T-helper 2 cell (primary cell): ENCODE measurements at places on chromosomes 2 and 18.

- DNase-seq = no peak
Observed at GRCh38 chr2:103179798-103180197, 418.0 kb downstream of the TMEM182 start.

DNA sequence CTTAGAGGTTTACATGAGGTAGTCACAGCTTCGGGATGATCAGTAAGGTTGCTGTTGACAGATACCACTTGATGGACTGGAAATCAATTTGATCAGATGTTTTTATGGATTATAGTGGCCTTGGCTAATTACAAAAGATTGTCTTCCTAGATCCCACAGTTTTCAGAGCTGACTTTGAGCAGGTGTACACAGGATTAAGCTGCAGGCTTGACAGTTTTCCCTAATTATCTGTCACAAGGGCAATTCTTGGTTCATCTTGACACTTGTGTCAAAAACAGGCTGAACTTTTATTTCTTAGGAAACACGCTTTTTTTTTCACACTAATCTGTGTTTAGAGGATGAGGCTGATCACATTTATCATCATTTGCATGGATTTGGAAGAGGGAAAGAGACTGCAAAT, 824.0 kb upstream of the PIK3C3 start:
- DNase-seq = no peak

- no peak for DNase-seq
Observed at GRCh38 chr2:227703961-227704360, 13.9 kb downstream of the SLC19A3 start.

DNA sequence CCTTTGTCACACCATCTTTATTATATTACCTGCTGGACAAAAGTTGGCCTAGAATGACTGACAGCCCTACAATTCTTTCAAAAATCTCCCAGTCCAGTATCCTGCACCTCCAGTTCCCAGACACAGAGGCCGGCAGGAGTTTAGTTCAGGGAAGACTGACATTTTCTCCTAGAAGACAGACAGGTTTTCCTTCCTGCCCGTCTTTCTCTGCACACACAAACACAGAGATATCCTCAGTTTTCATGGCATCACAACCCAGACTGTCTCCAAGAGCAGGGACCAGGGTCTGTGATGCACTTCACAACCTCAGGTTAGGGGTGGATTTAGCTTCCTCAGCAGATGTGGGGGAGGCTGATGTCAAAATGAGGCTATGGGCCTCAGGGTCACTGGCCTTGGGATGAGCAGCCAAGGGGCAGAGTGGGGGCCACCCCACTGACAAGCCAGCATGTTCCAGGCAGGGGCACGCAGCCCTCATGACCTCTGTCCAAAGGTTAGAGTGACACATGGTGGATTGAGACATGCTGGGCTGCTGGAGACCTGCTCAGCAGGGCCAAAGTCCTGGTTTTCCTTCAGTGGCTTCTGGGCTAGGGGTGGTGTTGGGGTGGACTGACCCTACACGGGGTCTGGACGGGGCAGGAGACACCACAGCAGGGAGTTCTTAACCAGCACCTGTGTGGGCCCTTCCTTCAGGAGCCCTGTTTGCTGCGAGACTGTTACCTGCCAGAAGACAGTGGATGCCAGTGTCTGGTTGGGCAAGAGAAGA, 70.5 kb downstream of the SFXN5 start:
- no peak for DNase-seq

DNA sequence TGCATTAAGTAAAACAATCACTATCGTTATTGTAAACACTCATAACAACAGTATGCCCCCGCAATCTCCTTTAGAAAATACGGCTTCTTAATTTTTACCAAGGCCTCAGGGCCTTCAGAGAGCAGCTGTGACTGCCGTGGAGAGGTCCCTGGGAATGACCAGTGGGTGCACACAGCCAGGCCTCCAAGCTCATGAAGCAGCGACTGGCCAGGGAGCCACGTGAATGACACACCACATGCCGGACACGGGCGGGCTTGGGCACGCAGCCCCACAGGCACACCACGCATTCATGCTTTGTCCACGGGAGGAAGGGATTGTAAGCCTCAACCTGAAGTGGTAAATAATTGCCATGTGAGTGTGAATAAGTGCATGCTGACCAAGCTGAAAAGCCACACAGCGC, 121.0 kb downstream of the EIPR1 start:
- DNase-seq = no peak
